ENCODE measurements at places on chromosomes 6 and 20. TPM values are rescaled to one million over a fixed set of nuclear protein-coding genes. Genes with fewer than 3 reads are reported as not detected.

NHSL1 gene
- 53.1 TPM for total RNA-seq

ULBP3 gene
- 1.9 TPM for total RNA-seq

SPEF1 gene
- total RNA-seq, result not detected

PAX1 gene
- total RNA-seq, result 0.06 TPM

TSBP1 gene
- total RNA-seq, result not detected
